ENCODE measurements at places on chromosomes 7 and 10.

- DNase-seq = no peak
Observed at GRCh38 chr7:38465956-38466355, 165.2 kb downstream of the AMPH start.

- no peak for DNase-seq
Observed at GRCh38 chr7:4837803-4838625, 23.8 kb downstream of the PAPOLB start.

GRCh38 chr10:48748573-48748972 lies 63.9 kb downstream of the WDFY4 start:
- DNase-seq = no peak

- no peak for DNase-seq
Observed at GRCh38 chr10:91843083-91843482, 44.9 kb downstream of the TNKS2 start.

GRCh38 chr10:104766341-104766740 lies 125.3 kb downstream of the SORCS3 start:
- no peak for DNase-seq

DNA sequence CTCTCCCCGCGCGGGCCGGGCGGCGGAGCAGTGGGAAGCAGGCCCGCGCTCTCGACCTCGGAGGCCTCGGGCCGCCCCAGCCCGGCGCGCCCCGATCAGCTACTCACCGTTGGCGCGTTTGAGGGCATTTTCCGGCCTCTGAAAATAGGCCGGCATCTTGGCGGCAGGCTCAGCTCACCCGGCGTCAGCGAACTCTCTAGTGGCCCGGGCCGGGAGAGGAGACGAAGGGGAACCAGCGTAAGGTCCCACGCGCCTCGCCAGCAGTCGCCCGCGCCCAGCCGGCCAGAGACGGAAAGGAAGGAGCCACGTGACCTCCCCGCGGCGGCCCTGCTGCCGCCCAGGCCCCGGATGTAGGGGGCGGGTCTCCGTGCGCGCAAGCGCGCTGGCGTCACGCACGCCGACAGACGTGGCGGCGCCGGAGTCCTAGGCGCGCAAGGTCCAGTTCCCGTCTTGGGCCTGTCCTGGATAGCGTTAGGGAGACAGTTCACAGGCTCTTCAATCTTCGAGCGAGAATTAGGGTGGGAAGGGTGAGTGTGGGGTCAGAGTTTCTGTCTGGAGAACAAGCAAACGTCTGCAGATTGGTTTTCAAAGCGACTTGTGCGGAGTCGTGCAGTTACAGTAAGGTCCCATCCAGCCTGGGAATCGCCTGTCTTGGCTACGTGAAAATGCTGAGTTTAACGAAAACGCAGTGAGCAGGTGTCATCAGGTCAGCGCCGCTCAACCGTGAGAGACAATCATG lies at the start of gene EIF3A:
Gene EIF3A, minus strand, starts transcription at position 297 of the 739 bp plus-strand sequence. Its CDS starts 141 bp downstream, at position 156.
- DNase-seq = peak; percentile 77

DNA sequence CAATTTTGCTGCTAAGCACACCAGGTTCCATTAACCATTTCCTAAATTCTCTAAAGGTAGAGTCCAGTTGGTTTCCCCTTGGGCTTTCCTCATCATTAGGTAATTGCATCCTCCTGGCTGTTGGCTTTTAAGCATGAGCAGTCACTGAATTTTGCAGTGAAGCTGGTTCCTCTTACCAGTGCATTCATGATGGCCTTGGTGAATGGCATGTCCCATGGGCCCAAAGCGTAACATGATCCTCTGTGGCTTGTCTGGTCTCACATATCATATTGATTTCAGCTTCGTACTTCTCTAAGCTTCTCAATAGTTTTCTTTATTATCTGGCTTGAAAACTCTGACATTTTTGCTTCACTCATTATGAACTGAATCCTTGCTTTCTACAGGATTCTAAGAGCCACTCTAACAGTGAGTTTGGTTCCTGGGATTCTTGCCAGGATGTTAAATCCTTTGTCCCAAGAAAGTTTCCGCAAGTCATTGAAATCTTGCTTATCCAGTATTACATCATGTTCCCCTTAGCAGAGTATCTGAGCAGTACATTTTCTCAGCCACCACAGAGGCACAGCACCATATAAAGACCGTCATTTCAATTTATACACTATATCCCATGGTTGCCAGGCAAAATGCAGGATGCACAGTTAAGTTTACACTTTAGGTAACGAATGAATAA lies 134.2 kb downstream of the PTN start:
- DNase-seq = no peak

DNA sequence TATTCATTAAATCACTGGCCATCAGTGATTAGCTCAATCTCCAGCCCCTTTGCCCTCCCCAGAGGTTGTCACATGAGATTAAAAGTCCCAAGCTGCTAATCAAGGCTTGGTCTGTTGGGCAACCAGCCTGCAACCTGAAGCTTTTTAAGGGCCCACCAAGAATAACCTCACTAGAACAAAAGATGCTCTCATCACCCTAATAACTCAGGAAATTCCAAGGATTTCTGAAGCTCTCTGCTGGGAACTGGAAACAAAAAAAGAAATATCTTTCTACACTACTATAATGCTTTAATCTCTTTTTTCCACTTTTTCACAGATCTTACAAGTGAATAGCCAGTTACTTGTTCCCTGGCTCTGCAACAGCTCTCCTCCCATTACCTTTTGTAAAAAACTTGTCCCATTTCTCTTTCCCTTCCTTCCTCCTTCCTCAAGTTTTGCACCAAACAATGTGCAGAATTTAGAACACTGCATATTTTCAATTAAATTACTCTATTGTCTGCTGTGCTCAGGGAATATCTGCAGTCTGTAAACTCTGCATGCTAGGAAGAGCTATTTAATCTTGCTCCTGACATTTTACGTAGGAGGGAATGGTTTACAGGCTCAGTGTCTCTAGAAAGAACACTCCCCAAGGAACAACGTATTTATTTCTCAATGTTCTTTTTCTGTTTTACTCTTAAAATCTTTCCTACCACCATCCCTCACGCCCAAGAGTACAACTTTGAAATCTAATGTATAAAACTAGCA lies 169.1 kb downstream of the IMMP2L start:
- no peak for DNase-seq

GRCh38 chr7:143451122-143451521 lies 7.9 kb downstream of the TAS2R60 start:
- no peak for DNase-seq

DNA sequence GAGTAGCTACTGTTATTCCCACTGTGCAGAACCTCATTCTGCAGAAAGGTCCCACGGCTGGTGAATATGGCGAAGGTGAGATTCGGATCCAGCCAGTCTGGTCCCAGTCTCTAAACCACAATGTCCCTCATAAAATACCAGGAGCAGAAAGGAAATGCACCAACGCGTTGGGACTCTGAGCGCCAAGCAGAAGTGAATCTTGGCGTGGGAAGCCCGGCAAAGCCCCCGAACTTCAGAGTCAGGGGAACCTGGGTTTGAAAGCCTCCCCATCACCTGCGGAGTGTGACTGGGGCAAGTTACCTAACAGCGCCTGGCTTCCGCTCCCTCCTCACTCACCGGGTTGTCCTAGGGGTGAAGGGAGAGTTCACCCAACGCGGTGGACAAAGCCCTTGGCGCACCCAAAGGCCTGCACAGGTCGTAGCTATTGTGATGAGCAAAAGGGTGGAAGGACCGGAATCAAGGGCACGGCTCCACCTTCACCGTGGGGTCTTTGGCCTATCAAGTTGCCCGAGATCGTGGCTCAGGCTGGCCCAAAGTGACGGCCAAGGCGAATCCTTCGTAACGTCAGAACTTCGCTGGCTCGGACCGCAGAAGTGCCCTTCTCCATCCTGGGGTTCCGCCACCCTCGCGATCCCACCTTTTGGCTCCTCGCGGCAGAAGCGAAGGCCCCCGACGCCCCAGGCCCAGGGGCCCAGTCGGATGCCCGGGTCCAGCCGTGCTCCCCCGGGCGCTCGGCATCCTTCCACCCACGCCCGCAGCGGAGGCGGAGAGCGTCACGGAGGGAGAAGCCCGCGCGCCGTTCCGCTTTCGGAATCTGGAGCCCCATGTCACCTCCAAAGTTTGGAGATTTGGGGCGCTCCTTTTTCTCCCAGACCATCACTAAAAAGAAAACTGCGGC lies 811 bp downstream of the RGS10 start:
- no peak for DNase-seq

DNA sequence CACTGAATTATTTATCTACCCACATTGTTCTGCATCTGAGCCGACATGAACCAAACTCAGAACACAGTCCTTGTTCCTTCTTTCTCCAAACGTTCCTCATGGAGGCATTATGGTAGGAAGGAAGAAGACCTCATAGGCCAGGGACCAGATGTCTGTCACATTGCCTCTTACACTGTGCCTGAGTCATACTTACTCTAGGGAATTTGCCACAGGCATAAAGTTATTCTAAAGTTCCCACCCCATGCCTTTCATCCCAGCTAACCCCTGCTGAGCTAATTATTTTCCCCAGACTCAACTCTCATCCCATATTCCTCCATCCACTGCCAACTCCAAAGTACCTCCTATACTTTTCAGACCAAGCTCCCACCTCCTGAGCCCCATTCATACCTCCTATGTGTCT lies 21.2 kb downstream of the MAT1A start:
- no peak for DNase-seq

DNA sequence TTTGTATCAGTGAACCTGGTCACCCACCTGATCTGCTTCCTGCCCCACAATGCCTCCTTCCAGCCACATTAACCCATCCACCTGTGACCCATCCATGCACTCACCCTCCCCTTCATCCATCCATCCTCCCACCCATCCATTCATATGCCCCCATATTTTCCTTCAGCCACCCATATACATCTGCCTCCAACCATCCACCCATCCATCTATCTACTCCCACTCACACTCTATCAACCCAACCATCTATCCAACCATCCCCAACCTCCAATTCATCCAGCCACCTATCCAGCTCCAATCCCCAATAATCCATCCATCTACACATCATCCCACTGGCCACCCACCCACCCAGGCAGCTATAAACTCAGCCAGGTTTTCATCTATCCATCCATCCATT lies 51.0 kb downstream of the GRID1 start:
- DNase-seq = no peak

DNA sequence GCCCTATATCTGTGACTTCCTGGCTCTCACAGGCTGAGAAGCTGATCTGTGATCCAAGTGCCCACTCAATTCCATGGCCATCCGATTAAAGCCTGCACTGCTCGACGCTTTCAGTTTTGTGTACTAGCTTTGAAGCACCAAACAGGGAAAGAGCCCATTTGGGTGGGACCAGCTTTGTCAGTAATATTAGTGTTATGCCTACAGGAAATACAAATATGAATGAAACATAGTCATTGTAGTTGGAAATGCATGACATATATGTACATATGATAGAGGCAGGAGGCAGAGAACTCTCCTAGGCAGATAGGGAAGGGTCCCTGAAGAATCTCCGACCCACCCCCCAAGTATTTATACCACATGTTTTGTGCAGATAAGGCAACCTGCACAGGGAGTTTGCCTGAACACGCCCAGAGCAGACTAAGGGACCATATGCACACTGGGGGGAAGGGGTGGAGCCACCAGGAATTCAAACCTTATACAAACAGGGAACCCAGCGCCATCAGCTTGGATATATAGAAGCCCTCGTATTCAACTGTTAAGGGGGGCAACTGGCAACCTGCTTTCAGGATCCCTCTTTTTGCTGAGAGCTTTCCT lies 653.2 kb downstream of the PARD3 start:
- DNase-seq = no peak

- no peak for DNase-seq
Observed at GRCh38 chr7:148849393-148850098, 34.5 kb downstream of the EZH2 start.

GRCh38 chr7:129522088-129522970 lies 20.0 kb downstream of the SMKR1 start:
- no peak for DNase-seq

- no peak for DNase-seq
Observed at GRCh38 chr7:50220273-50220672, 84.2 kb upstream of the IKZF1 start.

DNA sequence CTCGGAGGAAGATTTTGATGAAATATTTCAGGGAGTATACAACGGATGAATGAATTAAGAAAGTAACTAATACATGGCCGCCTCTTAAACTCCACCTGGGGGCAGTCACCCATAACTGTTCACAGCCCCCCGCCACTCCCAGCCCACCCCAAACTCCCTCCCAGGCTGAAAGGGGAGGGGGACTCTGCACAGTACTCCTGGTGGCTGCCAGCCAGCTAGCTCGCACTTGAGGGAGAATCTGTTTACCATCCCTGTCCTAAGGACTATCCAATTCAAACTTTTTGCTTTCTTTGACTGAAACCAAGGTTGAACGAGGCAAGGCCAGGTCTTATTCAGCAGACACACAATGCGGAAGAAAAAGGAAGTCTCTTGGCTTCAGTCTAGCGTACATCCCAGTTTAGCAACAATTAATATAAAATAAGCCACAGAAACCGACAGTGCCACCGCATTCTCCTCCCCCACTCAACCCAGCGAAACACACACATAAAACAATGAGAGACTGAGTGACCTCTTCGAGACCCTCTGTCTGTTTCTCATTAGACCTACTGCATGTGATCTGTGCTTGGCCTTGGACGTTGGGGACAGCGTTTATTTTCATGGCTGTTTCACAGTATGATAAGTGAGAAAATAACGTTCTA lies 219.5 kb downstream of the GLI3 start:
- DNase-seq = no peak

GRCh38 chr10:44986670-44987069 lies 8.1 kb upstream of the DEPP1 start:
- DNase-seq = no peak

DNA sequence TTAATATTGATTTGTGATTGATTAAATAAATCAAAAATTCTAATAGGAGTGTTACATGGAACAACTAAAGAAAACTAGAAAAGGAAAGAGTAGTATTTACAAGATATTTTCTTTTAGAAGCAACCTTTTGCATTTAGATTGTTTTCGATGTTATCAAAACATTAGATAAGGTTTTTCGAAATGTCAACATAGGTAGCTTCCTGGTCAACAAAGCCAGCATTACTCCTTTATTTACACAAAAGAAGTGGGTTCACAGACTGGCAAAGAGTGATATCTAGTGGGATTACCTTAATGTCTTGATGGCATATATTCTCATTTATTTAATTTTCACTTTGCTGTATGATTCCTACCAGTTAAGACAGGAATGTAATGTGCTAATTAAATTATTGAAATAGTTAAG lies 117.3 kb upstream of the TEX47 start:
- DNase-seq = no peak

GRCh38 chr7:108280136-108280535 lies 150.0 kb upstream of the LAMB4 start:
- DNase-seq = no peak

GRCh38 chr10:29688230-29688661 lies 53.5 kb upstream of the SVIL start:
- no peak for DNase-seq

DNA sequence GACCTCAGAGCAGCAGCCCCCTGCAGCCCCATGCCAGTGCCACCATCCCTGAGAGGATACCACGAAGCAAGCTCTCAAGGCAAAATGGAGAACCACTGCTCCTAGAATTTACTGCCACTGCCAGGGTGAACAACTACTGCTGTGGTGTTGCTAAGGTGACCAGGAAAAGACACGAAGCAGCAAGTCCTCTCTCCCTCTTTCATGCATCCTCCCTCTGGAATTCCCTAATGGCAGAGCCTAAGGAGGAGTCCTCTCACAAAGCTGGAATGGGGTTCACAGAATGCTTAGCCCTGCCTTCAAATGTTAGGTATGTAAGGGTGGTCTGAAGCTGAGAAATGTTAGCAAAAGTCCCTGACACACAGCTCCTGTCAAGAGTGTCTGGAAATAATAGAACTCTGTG lies 35.8 kb upstream of the NPSR1 start:
- DNase-seq = no peak

GRCh38 chr7:151243408-151244195 lies 4.9 kb downstream of the SMARCD3 start:
- DNase-seq = no peak

- no peak for DNase-seq
Observed at GRCh38 chr7:1940402-1940786, 270.3 kb downstream of the ELFN1 start.

GRCh38 chr7:153930696-153931095 lies 121.5 kb upstream of the DPP6 start:
- no peak for DNase-seq

Data from SHP77 treated with DMSO at 0.1 percent for 48 hours (cell line).